Left kidney (tissue), 8 donors: ENCODE measurements at places on chromosomes 11 and 22.

- DNase-seq = no peak
Measured at GRCh38 chr11:34621876-34622275, 983 bp downstream of the EHF start.

DNA sequence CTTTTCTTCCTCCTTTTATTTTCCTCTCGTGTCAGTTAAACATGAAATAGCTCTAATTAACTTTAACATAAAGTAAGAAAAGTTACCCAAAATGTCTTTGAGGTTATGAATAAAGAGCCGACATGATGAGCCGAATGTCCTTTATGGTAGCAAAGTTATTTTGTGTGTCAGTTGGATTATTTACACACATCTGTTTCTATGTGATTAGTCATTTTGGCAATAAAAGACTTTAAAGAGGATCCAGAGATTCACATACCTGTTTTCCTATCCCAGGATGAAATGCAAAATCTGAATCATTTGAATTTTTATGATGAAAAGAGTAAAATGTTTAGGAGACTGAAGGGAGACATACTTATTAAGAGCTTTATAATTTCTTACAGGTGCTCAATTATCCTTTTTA, 34.0 kb upstream of the TECTA start:
- no peak for DNase-seq

DNA sequence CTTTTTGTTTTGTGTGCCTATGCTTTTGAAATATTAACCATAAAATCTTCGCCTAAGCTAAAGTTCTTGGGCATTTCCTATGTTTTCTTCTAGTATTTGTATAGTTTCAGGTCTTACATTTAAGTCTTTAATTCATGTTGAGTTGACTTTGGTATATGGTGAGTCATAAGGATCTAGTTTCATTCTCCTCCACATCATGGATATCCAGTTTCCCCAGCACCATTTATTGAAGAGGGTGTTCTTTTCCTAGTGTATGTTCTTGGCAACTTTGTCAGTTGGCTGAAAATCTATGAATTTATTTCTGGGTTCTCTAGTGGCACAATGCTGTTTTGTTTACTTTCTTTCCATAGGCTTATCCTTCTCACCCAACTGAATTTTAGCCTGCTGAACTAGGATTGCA, 49.0 kb downstream of the CTSC start:
- DNase-seq = no peak

DNA sequence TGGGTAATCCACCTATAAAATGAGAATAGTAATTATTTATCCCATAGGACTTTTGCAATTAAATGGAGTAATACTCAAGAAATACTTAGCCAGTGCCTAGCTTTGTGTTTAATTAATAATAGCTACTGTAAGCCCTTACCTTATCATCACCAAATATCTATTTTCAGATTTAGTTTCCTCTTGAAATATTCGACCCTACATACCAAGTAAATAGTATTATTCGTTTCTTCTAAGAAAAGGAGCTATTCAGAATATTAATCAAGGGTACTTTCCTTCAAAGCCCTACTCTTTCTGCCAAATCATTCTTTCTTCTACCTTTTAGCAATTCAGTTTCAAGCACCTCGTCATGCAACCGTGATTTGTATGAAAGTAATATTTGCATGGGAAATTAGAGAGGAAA, 6.7 kb downstream of the FBXO3 start:
- no peak for DNase-seq

- no peak for DNase-seq
Measured at GRCh38 chr11:16960250-16960649, 54.0 kb downstream of the PLEKHA7 start.

DNA sequence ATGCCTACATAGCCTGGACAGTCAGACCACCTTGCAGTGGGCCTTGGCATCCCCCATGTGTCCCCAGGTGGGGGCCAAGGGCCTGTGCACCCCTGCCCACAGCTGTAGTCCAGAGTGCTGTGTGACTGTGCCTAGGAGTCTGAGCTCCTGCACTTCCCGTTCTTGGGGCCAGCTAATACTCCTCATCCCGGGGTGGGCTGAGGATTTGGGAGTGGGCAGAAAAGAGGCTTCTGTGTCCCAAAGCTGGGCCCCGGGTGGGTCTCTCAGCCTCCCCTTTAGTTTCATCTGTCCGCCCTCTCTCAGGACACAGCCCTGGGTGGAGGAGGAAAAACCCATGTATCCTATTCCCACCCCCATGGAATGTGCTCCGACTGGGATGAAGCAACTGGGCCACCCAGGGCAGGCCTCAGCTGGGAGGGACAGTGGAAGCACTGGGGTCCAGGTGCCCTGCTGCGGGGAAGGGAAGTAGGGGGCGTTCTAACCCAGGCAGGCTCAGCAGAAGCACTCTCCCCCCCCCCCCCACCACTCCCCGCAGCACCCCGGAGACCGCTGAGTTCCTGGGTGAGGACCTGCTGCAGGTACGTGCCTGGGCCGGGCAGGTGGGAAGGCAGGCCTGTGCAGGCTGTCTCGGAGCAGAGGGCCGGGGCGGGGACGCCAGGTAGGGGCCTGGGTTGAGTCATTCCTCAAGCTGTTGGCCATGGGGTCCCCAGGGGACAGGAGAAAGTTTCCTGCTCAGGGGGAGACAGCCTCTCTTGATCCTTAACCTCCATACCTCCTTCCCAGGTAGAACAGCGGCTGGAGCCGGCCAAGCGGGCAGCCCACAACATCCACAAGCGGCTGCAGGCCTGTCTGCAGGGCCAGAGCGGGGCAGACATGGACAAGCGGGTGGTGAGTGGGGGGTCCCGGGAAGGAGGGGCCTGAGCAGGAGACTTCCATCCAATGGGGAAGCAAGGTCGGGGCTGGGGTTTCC, 1.4 kb downstream of the SH3BP1 start:
- DNase-seq = no peak

GRCh38 chr22:44202261-44202789, 21.6 kb downstream of the PARVG start:
- DNase-seq = no peak

DNA sequence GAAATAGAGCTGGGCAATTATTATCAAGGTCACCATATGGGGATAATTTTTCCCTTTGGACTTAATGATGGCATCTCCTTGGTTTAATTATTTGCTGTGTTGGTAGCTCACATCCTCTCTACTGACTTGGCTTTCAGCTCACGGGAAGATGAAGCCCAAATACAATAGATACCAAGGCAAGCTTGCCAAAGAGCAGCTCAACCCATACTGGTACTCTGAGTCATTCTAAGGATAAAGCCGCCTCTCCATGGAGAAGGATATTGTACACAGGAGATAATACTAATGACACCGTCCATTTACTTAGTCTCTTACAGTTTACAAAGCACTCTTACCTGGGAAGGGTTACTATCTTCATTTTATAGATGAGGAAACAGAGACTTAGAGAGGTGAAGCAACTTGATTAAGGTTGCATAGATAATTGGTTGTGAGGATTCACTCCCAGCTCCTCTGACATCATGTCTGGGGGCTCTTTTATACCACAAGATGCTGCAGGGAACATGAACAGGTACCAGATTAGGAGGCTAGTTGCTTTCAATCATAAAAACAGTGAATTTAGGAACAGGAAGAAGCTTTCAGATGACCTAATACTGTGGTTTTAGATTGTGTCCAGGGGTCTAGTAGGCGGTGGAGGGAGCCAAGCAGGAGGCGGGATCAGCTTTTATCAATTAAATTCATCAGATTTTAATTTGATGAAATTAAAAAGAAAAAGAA, 48.3 kb upstream of the PICALM start:
- no peak for DNase-seq
